ENCODE measurements at places on chromosomes 12 and 14.

DNA sequence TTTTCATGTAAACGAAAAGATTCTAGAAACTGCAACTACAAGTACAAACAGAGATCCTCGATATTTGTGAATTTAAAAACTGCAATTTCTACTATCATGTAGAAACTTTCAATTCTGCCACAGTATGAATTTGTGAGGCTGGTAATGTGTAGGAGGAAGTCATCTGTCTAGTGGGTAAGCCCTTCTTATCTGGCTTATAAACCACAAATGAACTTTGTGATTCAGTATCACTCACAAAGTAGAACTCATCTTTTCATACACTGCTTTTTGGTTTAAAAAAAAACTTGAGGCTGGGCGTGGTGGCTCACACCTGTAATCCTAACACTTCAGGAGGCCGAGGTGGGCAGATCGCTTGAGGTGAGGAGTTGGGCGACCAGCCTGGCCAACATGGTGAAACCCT lies 20.7 kb downstream of the GTF2A1 start:
- no peak for DNase-seq

DNA sequence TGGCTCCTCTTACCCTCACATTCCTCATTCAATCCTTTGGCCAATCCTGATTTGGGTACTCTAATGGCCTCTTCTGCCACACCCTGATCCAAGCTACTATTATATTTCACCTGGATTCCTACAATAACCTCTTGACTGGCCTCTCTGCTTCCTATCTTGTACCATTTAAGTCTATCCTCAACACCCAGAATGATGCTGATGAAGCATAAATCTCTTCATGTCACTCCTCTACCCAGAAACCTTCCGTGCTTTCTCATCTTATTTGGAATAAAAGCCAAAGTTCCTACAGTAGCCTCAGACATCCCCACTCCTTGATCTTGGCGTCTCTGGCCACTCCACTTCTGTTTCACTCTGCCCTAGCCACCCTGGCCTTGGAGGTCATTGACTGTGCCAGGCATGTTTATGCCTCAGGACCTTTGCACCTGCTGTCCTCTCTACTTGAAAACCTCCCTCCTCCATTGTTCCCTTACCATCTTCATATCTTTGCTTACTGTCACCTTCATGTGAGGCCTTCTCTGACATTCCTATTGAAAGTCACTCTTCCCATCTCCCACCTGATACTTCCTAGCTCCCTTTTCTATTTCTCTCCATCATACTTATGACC lies 46.4 kb upstream of the NRXN3 start:
- no peak for DNase-seq

GRCh38 chr12:48441069-48441468 lies 31.3 kb upstream of the ANP32D start:
- no peak for DNase-seq

- no peak for DNase-seq
These were observed 5.4 kb upstream of the ERO1A start for GRCh38 chr14:52700701-52701172.

DNA sequence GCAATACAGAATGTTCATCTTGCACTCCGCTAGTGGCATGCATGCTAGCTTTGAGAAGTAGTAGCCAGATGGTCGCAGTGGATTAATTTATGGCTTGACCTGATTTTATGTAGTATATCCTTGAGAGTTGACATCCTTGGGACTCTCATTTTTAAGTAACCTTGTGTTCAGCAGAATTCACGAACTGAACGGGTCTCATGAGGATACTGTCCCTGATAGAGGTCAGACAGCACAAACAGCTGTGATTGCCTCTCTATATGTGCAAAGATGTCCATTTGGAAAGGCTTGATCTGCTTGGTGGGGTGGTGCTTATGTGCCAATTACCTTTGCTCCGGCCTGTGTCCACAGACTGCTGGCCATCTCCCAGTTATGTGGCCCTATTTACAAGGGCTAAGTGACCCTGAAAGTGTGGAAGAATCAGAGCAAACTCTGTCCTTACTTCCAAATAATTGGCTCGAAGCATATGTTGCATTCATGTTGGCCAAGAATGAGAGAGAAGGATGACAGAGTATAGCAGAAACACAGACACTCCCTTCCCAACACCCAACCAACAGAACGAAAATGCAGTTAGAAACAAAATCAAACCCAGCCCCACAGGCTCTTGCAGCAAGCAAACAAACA lies 167.1 kb downstream of the CRADD start:
- no peak for DNase-seq

GRCh38 chr14:42322531-42323284 lies 716.0 kb downstream of the LRFN5 start:
- DNase-seq: no peak

DNA sequence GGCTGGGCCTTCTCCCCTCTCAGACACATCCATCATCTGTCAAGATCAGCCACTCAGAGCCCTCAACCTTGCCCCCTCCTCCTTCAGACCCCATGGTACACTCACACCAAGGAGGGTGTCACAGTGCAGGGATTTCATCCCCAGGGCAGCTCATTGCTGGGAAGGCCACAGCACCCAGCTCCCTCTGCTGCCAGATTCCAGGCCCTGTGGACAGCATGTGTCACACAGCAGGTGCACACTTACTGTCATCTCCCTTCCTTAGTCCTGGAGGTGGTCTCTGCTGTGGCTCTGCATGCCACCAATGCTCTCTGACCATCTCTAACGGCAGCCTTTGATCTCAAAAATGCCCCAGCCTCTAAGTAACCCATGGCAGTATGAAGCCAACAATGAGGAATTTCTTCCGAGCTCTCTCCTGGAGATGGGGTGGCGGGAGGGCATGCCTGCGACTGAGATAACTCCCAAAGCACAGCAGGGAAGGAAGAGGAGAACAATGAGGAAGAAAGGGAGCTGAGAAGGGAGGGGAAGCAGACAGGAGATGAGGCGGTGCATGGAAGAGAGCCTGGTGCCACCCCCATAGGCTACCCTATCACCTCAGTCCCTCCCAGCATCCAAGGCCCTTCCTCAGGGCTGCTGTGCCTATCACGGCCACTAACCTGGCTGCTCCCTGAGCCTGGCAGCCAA lies 101.0 kb downstream of the SINHCAF start:
- DNase-seq: no peak

DNA sequence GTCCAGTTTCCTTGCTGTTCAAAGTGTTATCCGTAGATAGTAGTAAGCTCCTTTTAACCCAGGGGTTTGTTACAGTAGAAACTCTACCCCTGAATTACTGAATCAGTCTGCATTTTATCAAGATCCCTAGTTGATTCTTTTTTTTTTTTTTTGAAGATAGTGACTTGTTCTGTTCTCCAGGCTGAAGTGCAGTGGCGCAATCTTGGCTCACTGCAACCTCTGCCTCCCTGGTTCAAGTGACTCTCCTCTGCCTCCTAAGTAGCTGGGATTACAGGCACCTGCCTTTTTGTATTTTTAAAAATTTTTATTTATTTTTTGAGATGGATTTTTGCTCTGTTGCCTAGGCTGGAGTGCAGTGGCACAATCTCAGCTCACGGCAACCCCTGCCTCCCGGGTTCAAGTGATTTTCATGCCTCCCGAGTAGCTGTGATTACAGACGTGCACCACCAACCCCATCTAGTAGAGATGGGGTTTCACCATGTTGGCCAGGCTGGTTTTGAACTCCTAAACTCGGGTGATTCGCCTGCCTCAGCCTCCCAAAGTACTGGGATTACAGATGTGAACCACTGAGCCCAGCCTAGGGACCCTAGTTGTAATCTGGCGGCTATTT lies 10.5 kb downstream of the LARP4 start:
- DNase-seq: no peak

Measured in LHCN-M2 (cell line).